ENCODE measurements at places on chromosomes 2 and 18. TPM values are rescaled to one million over a fixed set of nuclear protein-coding genes. Genes with fewer than 3 reads are reported as not detected.
A peak's percentile ranks its signal among the peaks of the same experiment; 100 is the strongest.

SERPINB7 gene
- total RNA-seq, result not detected

DNAJC5G gene
- total RNA-seq, result not detected

GRCh38 chr18:48656582-48656981 lies 117.8 kb downstream of the CTIF start:
- DNase-seq, result no peak

- no peak for DNase-seq
Measured at GRCh38 chr18:23650968-23651927, 11.5 kb downstream of the ANKRD29 start.

GRCh38 chr18:8426401-8426800 lies 182.8 kb upstream of the RAB12 start:
- peak; percentile 54 for DNase-seq

RPRM gene
- total RNA-seq, result not detected

GRCh38 chr2:240566203-240567136 lies 1.8 kb upstream of the RNPEPL1 start:
- DNase-seq, result peak; percentile 98

FIGN gene
- not detected for total RNA-seq

GRCh38 chr2:139031722-139032121 lies 251.5 kb upstream of the NXPH2 start:
- DNase-seq, result no peak

INO80C gene
- total RNA-seq, result 30.8 TPM

GRCh38 chr2:25825238-25825637 lies 53.0 kb downstream of the ASXL2 start:
- peak; percentile 73 for DNase-seq

DNA sequence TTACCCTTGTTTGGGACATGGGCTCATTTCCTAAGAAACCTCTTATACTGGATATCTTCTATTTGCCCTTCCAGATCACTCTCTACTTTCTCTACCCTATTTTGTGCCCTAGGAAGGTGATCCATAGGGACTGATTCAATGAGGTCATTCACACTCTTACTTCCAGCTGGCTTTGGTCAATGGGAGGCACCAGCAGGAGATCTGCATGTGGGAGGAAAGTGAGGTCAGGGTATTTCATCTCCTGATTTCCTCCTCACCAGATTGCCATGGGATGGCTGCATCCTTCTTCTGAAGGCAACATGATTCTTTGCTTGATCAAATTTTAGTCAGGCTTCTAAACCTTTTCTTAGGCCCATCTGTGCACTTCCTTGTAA lies 15.2 kb downstream of the M1AP start:
- DNase-seq, result no peak

DNA sequence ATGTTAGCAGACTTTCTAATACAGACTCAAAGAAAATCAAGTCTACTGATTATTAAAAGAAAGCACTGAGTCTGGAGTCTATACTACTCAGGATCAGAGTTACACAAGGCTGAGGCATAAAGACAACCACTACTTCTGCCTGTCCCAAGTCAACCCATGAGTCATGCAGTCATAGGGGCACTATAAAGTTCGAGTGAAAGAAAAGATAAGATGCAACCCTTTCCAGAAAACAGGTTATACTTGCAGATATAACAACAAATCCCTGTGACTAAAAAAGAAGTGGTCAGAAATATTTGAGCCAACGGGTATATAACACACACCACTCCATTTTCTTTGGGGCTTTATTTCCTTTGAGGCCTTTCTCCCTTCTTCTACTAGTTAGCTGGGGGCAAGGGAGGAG lies 18.6 kb upstream of the SCRN3 start:
- no peak for DNase-seq

RIT2 gene
- total RNA-seq, result not detected

DNA sequence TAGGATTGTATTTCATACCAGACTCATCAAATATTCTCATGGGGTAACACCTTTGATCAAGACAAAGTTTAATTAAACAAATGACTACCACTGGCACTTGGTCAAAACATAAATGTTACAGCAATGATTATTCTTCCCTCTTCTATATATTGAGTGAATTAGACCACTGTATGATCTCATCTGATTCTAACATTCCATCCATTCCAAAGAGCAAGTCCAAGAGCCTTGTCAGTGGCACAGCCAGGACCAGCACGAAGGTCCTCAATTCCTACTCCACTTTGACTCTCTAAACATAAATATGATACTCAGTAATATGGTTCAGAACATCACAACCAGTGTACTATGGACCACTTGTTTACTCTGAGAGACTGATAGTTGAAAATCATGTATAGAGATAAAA lies 86.4 kb downstream of the AP1S3 start:
- no peak for DNase-seq

DNA sequence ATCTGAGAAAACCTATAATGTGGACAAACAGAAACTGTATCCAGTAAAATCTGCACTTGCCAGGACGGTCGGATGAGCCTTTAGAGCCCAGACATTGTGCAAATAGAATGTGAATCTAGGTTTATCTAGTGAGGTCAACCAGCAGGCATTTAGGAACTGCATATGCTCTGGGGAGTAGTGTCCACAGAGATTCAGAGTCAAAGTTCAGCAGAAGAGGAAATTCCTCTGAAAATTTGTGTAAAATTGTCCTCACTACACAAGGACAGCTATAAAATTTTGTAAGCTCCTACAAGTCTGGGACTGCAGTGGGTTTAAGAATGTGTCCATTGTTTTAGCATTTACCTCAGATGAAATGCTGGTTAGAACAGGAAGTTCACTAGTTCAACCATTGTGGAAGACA lies 9.8 kb upstream of the NDUFV2 start:
- DNase-seq, result no peak

DNA sequence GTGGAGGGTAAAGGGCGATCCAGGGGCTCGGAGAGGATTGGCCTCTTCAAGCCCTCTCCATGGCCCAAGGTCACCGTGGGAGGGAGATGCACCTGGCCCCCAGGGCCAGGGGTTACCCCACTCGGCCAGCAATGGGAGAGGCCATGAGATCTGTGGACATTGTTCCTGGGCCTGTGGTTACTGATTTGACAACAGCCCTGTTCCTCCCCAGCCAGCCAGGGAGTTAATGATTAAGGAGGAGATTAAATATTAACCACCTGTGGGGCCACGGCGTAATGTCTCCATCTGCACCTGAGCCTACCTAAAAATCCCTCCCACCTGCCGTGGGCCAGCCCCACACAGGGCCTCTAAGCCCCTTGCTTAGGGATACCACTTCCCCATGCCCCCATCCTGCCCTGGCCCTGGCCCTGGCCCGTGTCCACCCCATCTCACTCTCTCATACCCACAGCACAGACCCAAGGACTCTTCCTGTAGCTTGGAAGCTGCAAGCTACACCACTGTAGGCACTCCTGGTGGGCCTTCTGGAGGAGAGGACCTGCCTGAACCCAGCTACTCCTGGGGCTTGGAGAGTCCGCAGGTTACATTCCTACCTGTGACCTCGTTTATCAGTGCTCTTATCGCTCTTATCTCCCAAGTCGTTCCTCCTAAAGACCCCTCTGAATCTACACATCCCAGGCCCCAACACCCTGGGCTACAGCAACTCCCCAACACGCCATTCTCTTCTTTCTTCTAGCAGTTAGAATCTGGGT lies 32.1 kb downstream of the ZFP36L2 start:
- DNase-seq, result no peak

MATN3 gene
- total RNA-seq, result not detected

- no peak for DNase-seq
Measured at GRCh38 chr2:42724886-42725285, 39.0 kb downstream of the OXER1 start.

- no peak for DNase-seq
Measured at GRCh38 chr2:145748927-145749326, 1229.0 kb upstream of the ZEB2 start.

IL1A gene
- 6.6 TPM for total RNA-seq

- no peak for DNase-seq
Measured at GRCh38 chr18:44842588-44843412, 162.1 kb downstream of the SETBP1 start.

DNA sequence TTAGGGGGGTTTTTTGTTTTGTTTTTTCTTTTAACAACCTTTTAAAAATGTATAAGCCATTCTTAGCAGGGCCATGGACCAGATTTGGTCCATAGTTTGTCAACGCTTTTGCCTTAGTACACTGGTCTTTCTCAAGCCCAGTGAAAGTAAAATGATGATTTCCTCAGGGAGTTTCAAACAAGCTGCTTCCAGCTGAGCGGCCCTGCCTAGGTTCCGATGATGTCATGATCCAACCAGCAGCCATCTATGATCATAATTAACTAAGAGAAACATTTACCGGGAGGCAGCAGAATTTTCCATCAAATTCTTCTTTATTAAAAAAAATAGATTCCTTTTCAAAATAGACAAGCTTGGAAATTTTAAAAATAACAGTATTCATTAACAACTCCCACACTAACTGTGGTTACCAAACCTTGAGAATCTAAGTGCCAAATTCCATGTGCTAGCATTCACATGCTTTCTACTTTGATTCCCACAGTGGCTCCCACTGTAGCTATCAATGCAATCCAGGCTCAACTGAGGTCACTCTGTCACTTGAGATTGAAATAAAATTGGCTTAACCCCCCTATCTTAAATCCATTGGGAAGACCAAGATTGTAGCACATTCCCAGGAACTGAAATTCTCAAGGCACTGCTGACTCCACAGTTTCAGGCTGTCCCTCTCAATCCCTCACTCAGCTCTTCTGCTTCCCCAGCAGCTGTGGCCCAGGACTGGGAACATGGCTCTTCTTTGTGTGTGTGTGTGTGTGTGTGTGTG lies 148.9 kb downstream of the RNF152 start:
- DNase-seq, result no peak

RNF152 gene
- total RNA-seq, result 0.28 TPM

- DNase-seq, result no peak
Measured at GRCh38 chr2:119487434-119488244, 36.6 kb downstream of the SCTR start.

C1GALT1C1L gene
- total RNA-seq, result not detected

DNA sequence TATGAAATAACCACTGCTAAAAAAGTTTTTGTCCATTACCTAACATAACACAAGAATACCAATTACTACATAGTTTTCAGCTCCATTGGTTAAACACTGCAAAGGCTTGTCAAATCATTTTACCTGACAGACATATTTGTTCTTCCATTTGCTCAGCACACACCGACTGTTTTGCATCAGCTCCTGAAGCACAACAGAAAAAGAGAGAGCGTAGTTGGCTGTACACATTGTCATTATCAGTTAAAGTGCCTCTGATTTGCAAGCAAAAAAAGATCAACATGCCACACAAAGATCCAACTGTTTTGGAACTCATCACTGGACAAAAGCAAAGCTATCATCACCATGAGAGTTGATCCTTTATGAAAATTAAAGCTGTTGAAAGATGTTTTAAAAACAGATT lies 103.8 kb downstream of the WDPCP start:
- DNase-seq, result no peak

GRCh38 chr2:145412155-145412554 lies 892.2 kb upstream of the ZEB2 start:
- DNase-seq, result no peak

- no peak for DNase-seq
Measured at GRCh38 chr2:39741871-39742270, 37.2 kb downstream of the THUMPD2 start.

Data from activated CD4-positive, alpha-beta T cell treated with anti-CD3 and anti-CD28 coated beads for 36 hours (primary cell).